ENCODE measurements at places on chromosomes 7 and 10.

DNA sequence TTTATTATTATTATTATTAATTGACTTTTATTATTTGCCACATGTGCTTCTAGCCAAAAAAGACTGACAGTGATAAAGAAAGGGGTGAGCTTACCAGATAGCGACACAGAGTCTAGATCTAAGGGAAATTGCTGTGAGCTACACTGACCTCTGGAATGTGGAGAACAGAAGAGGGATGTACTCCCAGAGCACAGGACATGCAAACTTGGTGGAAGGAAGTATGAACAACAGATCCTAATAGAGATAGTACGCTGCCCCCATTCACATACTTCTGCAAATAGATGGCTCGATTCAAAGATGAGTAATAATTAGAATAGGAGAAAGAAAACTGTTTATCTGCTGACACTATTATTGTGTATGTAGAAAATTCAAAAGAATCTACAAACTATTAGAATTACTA, 109.3 kb upstream of the HPS1 start:
- no peak for DNase-seq

DNA sequence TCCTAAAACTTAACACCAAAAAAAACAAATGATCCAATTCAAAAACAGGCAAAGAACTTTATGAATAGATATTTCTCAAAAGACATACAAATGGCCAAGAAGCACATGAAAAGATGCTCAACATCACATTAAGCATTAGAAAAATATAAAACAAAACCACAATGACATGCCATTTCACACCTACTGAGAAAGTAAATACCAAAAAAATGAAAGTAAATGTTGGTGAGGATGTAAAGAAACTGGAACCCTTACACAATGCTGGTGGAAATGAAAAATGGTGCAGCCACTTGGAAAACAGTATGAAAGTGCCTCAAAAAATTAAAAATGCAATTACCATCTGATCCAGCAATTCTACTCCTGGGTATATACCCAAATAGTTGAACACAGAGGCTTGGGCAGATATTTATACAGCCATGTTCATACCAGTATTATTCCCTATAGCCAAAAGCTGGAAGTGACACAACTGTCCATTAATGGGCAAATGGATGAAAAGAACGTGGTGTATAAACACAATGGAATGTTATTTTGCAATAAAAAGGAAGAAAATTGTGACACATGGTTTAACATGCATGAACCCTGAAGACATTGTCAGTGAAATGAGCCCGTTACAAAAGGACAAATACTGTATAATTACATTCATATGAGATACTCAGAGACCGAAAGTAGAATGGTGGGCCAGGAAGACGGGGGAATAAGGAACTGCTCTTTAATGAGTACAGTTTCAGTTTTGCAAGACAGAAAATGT, 89.0 kb downstream of the JMJD1C start:
- DNase-seq: no peak

DNA sequence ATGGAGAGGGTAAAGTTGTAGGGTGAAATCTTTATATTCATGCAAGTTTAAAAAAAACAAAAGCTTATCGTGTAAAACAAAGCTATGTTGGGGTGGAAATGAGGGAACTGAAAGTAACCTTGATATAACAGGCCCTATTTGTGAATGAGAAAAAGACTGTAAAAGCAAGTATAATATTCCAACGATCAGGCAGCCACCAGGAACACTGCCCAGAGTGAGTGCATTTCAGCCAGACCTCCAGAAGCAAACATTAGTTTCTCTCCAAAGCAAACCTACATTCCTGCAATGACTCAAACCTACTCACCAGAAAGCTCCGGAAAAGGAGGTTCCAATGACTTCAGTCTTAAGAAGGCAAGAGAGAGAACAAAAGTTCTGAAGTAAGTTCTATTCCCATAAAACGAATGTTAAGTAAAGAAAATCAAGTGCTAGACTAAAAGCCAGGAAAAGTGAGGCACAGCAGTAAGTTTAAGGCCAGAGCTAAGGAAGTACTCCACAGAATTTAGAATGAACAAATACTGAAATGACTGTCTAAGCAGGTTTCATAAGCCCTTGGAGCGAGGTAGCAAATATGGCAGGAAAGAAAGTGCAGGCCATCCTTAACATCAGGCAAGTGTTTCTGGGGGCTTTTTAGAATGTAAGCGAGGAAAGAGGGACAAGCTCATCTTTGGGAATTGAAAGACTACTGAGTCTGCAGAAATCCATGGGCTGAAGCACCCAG, 493.1 kb downstream of the XPNPEP1 start:
- DNase-seq: no peak

DNA sequence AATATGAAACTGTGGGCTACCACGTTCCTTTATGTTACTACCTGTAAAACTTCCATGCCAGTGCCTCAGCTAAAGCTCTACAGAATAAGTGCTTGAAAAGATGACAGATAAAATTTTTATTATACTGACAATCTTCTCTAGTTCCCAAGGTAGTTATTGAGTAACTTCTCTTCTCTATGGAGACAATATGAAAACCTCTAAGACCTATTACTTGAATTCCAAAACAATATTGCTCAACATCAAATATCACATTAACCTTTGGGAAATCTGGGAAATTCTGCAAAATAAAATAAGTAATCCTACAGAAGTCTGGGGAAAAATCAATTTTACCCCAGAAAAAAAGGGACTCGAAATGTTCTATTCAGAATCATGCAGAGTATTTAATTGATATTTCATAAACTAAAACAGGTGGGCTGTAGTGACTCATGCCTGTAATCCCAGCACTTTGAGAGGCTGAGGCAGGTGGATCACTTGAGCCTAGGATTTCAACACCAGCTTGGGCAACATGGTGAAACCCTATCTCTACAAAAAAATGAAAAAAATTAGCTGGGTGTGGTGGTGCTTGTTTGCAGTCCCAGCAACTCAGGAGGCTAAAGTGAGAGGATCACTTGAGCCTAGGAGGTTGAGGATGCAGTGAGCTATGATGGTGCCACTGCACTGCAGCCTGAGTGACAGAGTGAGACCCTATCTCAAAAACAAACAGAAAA, 23.8 kb upstream of the ANK3 start:
- no peak for DNase-seq

DNA sequence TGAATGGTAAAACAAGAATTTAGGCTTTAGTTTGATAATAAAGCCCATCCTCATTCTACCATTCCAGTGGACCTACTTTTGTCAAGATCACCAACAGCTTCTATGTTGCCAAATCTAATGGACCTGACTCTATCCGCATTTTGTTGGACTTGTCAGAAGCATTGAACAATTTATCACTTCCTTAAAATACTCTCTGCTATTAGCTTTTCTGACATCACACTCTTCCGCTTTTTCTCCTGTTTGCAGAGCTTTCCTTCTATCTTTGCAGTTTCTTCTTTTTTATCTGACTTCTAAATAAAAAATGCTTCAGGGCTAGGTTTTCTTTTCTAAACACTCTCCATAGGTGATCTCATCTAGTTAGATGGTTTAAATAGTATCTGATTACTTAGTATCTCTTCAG, 42.7 kb upstream of the SMIM30 start:
- no peak for DNase-seq

GRCh38 chr7:510131-510481, 9.5 kb downstream of the PDGFA start:
- no peak for DNase-seq

- no peak for DNase-seq
These were observed 56.0 kb upstream of the ST8SIA6 start for GRCh38 chr10:17510242-17510908.

DNA sequence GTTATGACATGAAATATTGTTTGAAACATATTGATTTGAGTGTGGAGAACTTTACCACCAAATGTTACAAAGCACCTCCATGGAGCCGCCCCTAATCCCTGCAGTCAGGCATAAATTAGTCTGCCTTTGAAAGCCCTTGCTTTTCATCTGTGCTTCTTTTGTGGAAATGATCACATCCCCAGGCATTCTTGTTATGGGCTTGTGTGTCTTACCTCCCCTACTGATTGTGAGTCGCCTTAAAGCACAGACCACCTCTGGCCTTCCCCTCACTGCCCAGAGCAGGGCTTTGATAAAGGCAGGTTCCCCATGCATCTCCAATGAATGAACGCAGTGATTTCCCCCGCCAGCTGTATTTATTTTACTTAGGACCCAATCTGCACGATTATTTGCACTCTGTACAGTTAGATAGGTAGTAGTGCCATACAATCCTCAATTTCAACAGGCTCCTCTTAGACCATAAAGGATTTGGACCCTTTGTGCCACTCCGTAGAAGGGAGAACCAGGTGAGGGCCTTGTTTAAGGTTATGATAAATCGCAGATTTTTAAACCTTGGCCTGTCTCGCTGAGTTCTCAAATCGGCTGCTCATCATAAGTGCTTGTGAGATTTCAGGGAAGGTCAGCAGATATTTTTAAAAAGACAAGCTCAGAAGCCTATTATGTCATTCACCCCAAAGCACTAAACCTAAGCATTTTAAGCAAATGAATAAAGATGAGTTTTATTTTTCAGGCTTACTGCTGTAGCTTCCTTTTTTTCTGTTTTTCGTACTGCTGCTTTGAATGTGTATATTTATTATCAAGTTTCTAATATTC, 107.8 kb downstream of the CUBN start:
- no peak for DNase-seq

DNA sequence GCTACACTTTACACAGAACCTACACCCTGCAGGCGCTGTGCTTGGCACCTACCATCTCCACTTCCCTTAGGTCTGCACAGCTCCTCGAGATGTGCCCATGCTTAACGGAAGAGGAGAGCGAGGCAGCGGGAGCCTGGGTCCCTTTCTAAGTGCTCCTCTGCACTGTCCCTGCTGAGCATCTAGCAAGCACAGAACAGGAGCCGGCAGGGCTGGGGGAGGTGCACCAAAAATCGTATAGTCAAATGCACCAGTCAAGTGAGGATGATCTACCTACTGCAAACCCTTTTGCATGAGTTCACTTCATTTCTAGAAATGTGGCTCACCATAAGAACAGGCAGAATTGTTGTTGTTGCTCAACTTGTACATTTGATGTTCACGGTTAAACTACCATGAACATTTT, 267.7 kb downstream of the TNS3 start:
- DNase-seq: no peak

- DNase-seq: no peak
These were observed 63.8 kb downstream of the FOXP2 start for GRCh38 chr7:114478384-114478783.

DNA sequence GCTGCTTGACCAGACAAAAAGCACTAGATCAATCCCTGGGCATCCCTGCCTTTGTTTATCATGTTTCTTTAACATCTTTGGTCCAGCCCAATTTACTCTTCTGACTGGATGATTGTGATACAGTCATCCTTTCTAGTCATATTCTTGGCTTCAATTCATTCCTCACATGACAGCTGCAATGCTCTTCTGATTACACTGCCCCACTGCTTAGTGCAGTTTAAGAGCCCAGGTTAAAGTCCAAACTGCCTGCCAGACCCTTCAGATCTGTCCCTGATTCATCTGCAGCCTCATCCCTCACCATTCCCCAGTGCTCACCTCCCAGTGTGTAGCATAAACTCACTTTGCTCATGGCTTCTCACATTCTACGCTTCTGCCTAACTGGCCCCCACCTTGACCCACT, 383.8 kb downstream of the TNS3 start:
- no peak for DNase-seq

GRCh38 chr7:90271753-90272152, 26.8 kb downstream of the CFAP69 start:
- DNase-seq: no peak

- no peak for DNase-seq
These were observed 10.7 kb upstream of the NFKB2 start for GRCh38 chr10:102384606-102385429.

GRCh38 chr7:94089806-94090205, 85.7 kb upstream of the BET1 start:
- no peak for DNase-seq

- DNase-seq: no peak
These were observed 24.2 kb downstream of the PILRA start for GRCh38 chr7:100397315-100398081.

GRCh38 chr10:35783305-35783838, 141.3 kb upstream of the FZD8 start:
- no peak for DNase-seq

- no peak for DNase-seq
These were observed 108.2 kb downstream of the PTPN20 start for GRCh38 chr10:47019155-47020145.

DNA sequence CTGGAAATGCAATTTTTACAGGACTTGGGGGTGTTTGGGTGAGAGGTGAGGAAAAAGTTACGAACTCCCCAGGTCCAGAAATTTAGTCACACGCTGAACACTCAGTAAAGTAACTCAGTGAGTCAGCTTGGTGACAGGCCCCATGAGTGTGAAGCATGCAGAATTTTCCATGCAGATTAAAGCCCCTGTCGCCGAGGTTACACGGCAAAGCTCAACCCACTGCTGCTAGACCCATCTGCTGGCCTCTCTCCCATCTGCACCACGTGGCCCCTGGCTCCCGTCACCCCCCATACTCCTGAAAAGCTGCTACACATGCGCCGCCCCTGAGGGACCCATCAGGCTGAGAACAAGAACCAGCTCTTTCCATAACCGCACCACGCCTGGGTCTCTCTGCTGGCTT, 7.0 kb upstream of the MMP21 start:
- DNase-seq: no peak

DNA sequence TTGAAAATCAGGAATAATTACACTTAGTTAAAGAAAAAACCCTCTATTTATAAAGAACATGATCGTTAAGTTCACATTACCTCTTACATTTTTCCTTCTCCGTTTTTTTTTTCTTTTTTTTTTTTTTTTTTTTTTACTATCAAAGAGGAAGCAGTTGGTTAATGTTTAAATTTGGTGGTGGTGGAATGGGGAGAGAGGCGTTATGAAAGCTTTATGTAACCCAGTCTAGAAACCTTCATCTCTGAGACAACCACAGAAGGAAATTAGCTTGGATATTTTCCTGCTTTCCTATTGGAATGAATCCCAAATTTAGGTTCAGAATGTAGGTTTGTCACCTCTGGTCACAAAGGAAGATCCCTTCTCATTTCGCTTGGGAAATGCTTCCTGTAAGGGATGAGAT, 31.5 kb upstream of the LHFPL3 start:
- DNase-seq: no peak

Data from CD4-positive, alpha-beta T cell (primary cell).